ENCODE measurements at places on chromosomes 16 and 17. TPM values are rescaled to one million over a fixed set of nuclear protein-coding genes. Genes with fewer than 3 reads are reported as not detected.

Gene CD300A
- total RNA-seq: not detected

Gene ATP5PD
- 218 TPM for total RNA-seq

Gene KRTAP1-1
- not detected for total RNA-seq

Gene CMTM2
- not detected for total RNA-seq

Gene MSLN
- not detected for total RNA-seq

Gene C16orf92
- total RNA-seq: not detected

Gene IGSF6
- under 0.01 TPM for total RNA-seq

Gene HS3ST3A1
- 0.31 TPM for total RNA-seq

Gene ACAP1
- total RNA-seq: not detected

Gene CCDC137
- 9.6 TPM for total RNA-seq

Gene DNASE1
- total RNA-seq: 14.5 TPM

Gene PLD2
- total RNA-seq: 8.9 TPM

Gene SMPD3
- total RNA-seq: 0.15 TPM

Gene SAMD14
- 0.15 TPM for total RNA-seq

Gene HOXB7
- total RNA-seq: 8.9 TPM

Gene CEP295NL
- total RNA-seq: 3.4 TPM

Gene NPIPB13
- total RNA-seq: 6.2 TPM

Gene DHRS7C
- total RNA-seq: not detected

Gene PITPNM3
- 0.77 TPM for total RNA-seq

Gene PDILT
- not detected for total RNA-seq

Gene MAP2K6
- 5.0 TPM for total RNA-seq

Gene VPS9D1
- total RNA-seq: 5.8 TPM

Gene DNAI2
- total RNA-seq: not detected

Gene NACA2
- total RNA-seq: not detected

Gene ZDHHC1
- total RNA-seq: 9.5 TPM

Gene JPH3
- not detected for total RNA-seq

Gene LGALS9B
- not detected for total RNA-seq

Gene HOXB1
- not detected for total RNA-seq

Gene MSRB1
- total RNA-seq: 16.0 TPM

Gene PYDC1
- total RNA-seq: not detected

Gene OR1E2
- total RNA-seq: not detected

Gene KRT17
- 1.1 TPM for total RNA-seq

Gene SLC38A8
- 1.8 TPM for total RNA-seq

Gene KRT20
- not detected for total RNA-seq

Gene TEX14
- total RNA-seq: 0.69 TPM

Gene ITGB4
- under 0.01 TPM for total RNA-seq

Gene C17orf50
- total RNA-seq: not detected

Gene ATP1B2
- under 0.01 TPM for total RNA-seq
